ENCODE measurements at places on chromosomes 11 and 22. TPM values are rescaled to one million over a fixed set of nuclear protein-coding genes. Genes with fewer than 3 reads are reported as not detected.
A peak's percentile ranks its signal among the peaks of the same experiment; 100 is the strongest.

DNA sequence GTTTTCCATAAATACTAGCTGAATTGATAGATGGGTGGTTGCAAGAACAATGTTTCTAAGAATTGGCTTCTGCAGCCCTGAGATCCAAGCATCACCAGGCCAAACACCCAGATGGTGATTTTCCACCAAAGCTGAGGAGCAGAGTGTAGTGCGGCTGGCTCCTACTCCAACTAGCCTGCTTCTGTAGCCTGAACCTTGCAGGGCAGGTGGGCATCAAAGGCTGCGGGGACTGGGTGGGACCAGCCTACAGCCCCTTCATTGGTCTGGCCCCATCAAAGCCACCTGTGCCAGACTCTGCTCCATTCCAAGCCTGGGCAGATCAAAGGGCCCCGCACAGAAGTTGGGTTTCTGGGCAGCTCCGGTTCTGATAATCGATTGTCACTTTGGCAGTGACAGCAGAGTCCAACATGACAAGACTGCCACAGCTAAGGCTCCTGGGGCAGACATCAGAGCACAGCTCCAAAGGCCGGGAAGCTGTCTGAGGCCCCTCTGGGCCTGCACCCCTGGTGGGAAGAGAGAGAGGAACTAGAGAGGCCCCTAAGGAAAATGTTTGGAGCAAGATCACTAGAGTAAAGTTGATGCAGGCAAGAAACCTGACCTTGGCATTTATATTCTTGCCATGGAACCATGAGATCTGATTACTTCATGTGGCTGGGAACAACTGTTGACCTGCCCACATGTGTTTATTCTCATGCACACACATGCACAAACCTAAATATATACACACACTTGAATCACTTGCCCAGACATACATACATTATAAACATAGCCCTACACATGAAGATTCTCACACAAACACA is 582.9 kb downstream of the INSC start:
- no peaks in the 10 kb centered on the region for H3K4me1 ChIP-seq
- no peak overlapping the region for H3K27ac ChIP-seq
- H3K4me3 ChIP-seq, result no peak overlapping the region

DNA sequence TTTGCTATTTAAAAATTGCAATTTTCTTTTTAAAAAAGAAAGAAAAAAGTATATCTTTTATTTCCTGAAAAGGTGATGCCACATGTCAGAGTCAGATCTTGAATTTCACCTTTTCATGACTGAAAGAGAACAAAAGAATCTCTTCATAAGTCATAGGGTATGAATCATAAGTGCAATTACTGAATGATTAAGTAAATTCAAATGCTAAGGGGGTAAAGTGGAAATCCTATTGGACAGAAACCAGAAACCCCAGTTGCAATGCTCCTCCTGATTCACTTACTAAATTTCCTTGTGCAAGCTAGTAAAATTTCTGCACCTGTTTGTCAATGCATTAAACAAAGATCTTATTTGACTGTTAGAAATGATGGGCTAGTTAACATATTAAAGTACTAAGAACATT is 8.2 kb upstream of the PRRG4 start:
- no peak overlapping the region for H3K4me3 ChIP-seq
- DNase-seq, result no peak
- no peaks in the 10 kb centered on the region for H3K4me1 ChIP-seq

DNA sequence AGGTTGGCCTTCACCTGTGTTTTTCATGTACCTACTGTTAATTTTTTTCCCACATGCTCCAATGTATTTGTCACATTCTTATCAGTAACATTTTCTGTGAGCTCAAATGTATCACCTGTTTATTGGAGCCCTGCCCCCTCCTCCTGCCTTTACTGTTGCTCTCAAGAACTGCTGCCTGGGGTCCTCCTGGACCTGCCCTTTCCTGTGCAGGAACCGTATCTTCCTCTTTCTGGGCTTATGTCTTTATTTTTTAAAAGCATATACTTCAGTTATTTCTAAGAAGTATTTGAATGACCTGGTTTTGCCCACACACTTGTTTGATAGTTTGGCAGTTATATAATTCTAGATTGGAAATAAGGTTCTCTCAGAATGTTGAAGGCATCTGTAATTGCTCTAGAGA is 5.9 kb downstream of the FAM118B start:
- peaks cover 1% of the 10 kb centered on the region for H3K36me3 ChIP-seq
- H3K27me3 ChIP-seq, result no peaks in the 10 kb centered on the region
- no peak overlapping the region for H3K27ac ChIP-seq
- no peak overlapping the region for H3K4me3 ChIP-seq
- peaks cover 8% of the 10 kb centered on the region for H3K4me1 ChIP-seq
- no peak for DNase-seq

DNA sequence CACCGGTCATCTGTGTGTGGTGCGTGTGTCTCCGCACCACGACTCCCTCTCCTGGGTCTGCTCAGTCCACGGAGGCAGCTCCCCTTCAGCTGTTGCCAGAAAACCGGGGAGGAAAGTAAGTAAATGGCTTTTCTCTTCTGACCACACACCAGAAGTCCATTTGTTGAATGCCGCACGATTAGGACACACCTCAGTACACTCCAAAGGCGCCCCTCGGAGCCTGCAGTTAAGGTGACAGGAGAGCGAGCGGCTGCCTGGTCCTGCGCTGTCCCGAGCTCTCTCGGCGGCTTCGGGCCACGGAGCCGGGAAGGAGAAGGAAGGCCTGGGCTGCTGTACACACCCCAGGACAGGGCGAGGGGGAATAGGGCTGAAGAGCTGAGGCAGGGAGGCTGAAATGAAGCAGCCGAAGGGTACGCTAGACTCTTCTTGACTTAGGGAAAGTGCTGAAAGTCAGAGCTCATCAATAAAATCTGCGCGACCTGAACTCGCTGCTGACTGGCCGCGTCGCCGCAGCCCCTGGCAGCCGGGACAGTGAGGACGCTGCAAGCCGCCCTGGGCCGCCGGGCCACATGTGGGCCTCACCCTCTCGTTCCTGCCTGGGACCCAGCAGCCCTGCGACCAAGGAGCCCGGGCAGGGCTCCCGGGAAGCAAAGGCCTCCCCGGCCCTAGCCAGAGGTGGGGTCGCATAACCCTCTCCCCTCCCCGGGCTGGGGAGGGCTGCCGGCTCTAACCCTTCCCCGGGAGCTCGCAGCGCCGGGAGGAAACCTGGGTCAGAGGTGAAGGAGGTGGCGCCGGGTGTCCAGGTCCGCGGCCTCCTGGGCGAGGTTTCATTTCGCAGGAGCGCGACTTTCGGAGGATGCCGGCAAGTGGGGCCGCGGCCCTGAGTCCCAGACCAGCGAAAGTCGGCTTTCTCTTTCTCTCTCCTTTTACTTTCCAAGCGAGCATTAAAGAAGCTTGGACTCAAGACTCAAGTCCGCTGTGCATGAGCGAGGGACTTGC is 1.6 kb upstream of the PAX6 start:
- peaks cover 81% of the 10 kb centered on the region for H3K27me3 ChIP-seq
- H3K36me3 ChIP-seq, result peaks cover 3% of the 10 kb centered on the region
- peaks cover 24% of the 10 kb centered on the region for H3K4me1 ChIP-seq
- no peak for DNase-seq
- peak overlapping the region; percentile 91 for H3K4me3 ChIP-seq
- peak overlapping the region; percentile 87 for H3K27ac ChIP-seq

DNA sequence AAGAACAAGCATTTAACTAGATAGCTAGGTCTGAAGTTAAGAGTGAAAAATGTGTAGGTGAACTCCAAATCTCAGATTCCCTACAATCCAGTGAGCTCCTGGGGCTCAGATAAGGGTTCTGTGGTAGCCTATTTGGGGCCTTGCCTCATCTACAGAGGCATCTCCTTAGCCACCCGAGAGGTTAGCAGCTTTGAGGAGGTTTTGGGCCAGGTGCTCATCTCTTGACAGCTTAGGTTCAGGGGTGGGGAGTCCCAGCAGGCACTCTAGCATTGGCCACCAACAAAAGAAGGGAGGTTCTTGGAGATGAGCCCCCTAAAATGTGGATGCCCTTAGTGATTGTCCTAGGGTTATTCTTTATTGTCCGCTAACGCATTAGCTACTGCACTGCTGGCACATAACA is 184.4 kb upstream of the B3GAT1 start:
- no peaks in the 10 kb centered on the region for H3K4me1 ChIP-seq
- no peaks in the 10 kb centered on the region for H3K36me3 ChIP-seq
- H3K27ac ChIP-seq, result no peak overlapping the region
- no peak overlapping the region for H3K4me3 ChIP-seq
- DNase-seq, result no peak
- peaks cover 15% of the 10 kb centered on the region for H3K27me3 ChIP-seq

DNA sequence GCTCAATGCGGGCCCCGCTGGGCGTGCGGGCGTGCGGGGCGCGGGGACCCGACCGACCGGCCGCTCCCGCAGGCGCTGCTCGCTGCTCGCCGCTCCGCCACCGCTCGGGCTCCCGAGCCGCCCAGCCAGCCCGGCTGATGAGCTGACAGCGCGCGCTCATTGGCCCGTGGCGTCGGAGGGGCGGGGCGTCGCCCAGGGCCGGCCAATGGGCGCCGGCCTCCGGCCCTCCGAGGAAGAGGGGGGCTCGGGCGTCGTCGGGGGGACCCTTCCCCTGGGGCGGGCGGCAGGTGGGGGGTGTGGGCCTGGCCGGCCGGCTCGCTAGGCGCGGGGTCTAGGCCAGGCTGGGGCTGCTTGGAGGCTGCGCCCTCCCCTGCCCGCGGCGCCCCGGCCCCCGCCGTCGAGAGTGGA is at the start of gene SCUBE1:
Gene SCUBE1, minus strand, starts transcription at position 111 of the 408 bp plus-strand sequence. CDS start 111 bp downstream, outside the sequence.
- H3K4me1 ChIP-seq, result peaks cover 23% of the 10 kb centered on the region
- no peak within 1 kb of the TSS for H3K27ac ChIP-seq
- peaks cover 74% of the 10 kb centered on the region for H3K27me3 ChIP-seq
- peaks cover 3% of the 10 kb centered on the region for H3K36me3 ChIP-seq
- H3K4me3 ChIP-seq, result peak within 1 kb of the TSS; percentile 85

DNA sequence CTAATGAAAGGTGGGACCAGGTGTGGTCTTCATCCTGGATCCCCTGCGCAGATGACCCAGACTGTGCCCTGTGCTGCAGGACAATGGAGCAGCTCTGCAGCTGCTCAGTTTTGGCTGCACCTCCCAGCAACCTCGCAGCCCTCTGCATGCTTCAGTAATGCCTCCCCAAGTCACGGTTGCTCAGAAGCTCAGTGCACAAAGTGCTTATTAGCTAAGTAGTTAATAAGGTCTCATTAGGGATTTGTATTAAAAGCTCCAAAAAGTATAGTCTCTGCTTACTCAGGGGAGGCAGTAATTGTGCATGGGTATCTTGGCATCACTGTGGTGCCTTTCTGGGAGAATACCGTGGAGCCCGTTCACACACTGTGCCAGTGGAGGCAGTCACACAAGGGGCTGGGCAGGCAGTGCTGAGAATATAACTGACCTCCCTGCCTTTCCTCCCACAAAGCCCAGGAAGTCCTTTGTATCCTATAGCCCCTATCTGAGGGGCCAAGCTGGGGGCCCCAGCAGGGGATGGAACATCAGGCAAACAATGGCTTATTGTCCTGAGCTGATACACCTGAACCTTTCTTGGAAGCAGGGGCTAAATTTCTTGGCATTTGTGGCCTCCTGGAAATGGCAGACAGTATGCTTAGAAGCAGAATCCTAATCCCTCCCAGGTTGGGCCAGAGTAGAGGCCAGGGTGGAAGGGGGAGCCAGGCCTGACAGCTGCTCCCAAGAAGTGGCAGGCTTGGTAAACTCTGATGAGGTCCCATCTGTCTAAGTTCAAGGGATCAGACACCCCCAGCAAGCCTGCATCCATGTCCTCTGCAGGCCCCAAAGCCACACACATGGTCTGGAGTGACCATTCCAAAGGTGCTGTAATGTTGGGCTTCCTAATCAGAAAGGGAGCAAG is 125.5 kb upstream of the PARVA start:
- DNase-seq, result no peak
- H3K27ac ChIP-seq, result no peak overlapping the region
- no peak overlapping the region for H3K4me3 ChIP-seq
- H3K27me3 ChIP-seq, result no peaks in the 10 kb centered on the region
- peaks cover 25% of the 10 kb centered on the region for H3K4me1 ChIP-seq

- peaks cover 4% of the 10 kb centered on the region for H3K36me3 ChIP-seq
- no peak overlapping the region for H3K27ac ChIP-seq
- H3K4me1 ChIP-seq, result no peaks in the 10 kb centered on the region
- no peak for DNase-seq
Observed at GRCh38 chr22:32216911-32217310, 12.0 kb upstream of the RFPL2 start.

GRCh38 chr11:131598305-131598704 is 227.9 kb downstream of the NTM start:
- peaks cover 35% of the 10 kb centered on the region for H3K27me3 ChIP-seq
- H3K27ac ChIP-seq, result no peak overlapping the region
- H3K4me3 ChIP-seq, result no peak overlapping the region
- peaks cover 12% of the 10 kb centered on the region for H3K4me1 ChIP-seq
- no peak for DNase-seq

- no peak for DNase-seq
- H3K4me1 ChIP-seq, result peaks cover 14% of the 10 kb centered on the region
- no peaks in the 10 kb centered on the region for H3K36me3 ChIP-seq
- H3K4me3 ChIP-seq, result no peak overlapping the region
Observed at GRCh38 chr22:19957445-19957844, 15.8 kb upstream of the TXNRD2 start.

DNA sequence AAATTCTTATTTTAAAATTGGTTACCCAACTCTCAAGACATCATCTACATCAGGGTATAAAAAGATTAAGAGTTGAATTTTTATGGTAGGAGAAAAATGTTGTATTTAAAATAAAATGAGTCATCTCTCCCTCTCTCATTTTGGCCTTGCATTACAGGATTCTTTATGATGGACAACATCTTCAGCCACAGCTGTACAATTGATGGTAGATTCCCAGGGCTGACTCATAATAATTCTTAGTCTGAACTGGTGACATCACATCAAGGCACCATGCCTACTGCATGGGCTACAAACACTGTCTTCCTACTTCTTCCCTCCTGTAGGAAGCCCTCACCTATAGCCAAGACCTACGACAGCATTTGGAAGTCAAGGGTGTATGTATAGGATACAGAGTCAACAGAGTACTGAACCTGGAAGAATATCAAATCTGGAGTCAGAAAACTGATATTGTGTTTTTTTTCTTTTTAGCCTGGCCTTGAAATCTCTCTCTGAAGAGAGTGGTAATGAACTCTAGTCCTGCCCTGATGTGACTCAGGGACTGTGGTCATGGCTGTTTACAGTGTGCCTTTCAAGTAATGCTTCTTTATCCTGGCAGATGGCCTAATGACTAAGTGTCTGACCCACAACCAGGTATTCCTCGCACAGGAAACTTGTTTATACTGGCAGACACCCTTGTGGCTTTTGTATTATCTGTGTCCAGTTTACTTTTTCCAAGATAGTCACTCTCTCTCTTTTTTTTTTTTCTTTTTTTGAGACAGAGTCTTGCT is 32.5 kb downstream of the MRGPRX2 start:
- H3K4me1 ChIP-seq, result peaks cover 7% of the 10 kb centered on the region
- no peak overlapping the region for H3K27ac ChIP-seq
- no peak for DNase-seq
- H3K27me3 ChIP-seq, result peaks cover 42% of the 10 kb centered on the region
- no peak overlapping the region for H3K4me3 ChIP-seq

Gene TENM4
- total RNA-seq, result 156 TPM

Gene CHRM1
- total RNA-seq, result 0.29 TPM

Gene CDHR5
- 7.1 TPM for total RNA-seq

Gene ANO9
- 66.6 TPM for total RNA-seq

Gene CD44
- total RNA-seq, result 54.7 TPM

Data from type B pancreatic cell (in vitro differentiated cells).